ENCODE measurements at places on chromosomes 3 and 15.

DNA sequence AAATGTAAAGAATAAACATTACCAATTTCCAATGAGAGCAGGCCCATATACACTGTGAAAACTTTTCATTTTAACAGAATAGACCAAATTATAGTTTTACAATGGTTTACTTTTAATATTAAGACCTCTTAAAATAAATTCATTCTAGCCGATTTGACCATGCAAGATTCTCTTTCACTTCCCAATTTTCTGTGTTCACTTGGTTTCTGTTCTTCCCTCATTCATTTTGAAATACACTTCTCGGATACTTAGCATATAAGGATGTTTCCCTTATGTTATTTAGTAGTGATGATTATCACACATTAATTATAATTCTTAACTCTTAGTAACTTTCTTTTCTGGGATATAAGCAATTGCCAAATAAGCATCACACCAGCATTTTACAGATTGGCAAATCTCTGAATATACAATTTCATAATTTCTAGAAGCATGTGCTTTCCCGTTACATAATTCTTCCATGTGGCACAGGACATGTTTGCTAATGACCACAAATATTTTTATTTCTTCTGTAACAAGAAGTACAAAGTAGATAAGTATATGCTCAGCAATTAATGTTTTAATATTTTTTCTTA, 13.9 kb downstream of the OR5H15 start:
- no peak for DNase-seq

- no peak for DNase-seq
Measured at GRCh38 chr3:185188816-185189215, 36.0 kb upstream of the C3orf70 start.

DNA sequence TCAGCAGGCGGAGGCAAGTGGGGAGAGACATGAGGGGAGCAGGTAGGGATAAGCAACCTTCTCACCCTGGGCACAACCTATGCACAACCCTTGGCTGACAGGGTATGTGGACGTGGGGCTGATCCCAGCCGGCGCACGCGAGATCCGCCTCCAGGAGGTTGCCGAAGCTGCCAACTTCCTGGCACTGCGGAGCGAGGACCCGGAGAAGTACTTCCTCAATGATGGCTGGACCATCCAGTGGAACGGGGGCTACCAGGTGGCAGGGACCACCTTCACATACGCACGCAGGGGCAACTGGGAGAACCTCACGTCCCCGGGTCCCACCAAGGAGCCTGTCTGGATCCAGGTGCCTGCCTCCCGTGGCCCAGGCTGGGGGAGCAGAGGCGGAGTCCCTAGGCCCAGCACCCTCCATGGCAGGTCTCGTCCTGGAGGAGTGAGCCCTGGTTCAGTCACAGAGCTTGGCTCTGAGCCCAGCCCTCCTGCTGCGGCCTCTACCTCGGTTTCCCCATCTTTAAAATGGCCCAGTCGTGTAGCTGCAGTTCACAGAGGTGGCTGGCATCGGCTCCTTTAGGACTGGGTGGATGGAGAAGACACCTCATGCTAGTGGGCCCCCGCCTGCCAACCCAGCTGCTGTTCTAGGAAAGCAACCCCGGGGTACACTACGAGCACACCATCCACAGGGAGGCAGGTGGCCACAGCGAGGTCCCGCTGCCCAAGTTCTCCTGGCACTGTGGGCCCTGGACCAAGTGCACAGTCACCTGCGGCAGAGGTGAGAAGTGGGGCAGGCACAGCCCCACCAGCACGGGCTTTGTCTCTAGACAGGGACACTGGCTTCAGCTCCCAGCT, 96.0 kb downstream of the TBC1D2B start:
- DNase-seq: no peak

- DNase-seq: no peak
Measured at GRCh38 chr15:61794276-61794675, 266.0 kb downstream of the VPS13C start.

GRCh38 chr3:187066228-187066995, 72.9 kb downstream of the RPL39L start:
- no peak for DNase-seq

DNA sequence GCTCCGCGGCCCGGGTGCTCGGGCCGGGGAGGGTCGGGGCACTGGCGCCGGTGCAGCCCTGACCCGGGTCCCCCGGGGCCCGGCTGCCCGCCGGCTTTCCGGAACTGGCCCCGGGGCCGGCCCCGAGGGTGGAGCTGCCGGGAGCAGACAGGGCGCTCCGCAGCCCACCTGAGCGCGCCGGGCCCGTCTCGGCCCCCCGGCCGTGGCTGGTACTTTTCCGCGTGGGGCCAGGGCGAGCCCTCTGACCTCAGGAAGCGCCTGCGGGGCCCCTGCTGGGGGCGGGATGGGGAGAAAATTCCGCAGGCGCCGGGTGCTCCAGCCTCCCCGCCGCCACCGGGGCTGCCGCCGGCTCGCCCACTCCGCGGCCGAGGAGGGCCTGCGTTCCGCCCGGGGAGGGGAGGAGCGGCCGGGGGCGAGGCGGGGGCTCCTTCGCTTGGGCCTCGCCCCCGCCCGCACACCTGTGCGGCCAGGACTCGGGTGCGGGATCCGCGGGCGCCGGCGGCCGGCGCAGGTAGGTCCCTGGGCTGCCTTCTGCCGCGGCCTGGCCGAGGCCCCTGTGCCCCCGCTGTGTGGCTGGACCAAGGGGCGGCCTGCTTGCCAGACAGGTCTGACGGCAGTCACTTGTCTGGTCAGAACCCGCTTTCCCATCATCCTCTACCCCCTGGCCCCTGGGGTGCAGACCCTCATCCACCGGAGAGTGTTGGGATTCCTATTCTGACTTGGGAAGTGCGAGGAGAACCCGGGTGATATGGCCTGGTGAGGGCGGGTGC, 3.5 kb downstream of the FURIN start:
- DNase-seq: no peak

GRCh38 chr3:157475921-157476414, 27.2 kb downstream of the VEPH1 start:
- no peak for DNase-seq

- no peak for DNase-seq
Measured at GRCh38 chr15:89293012-89293411, 41.6 kb downstream of the POLG start.

DNA sequence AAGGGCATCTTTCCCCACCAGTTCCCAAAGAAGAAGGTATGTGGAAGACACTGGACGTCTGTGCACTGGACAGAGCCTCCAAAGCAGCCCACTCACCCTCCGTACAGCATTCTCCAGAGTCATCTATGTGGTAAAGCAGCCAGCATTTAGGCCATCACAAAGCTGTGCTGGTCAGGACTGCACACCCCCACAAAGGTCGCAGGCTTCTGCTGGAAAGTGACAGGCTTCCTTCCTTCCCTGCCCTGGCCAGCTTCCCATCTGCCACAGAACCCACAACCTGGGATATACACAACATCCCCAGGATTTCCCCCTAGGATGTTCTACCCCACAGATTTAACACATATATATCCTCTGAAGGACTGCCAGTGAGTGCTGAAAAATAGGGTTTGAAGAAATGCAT, 64.6 kb upstream of the GALNT15 start:
- DNase-seq: no peak

DNA sequence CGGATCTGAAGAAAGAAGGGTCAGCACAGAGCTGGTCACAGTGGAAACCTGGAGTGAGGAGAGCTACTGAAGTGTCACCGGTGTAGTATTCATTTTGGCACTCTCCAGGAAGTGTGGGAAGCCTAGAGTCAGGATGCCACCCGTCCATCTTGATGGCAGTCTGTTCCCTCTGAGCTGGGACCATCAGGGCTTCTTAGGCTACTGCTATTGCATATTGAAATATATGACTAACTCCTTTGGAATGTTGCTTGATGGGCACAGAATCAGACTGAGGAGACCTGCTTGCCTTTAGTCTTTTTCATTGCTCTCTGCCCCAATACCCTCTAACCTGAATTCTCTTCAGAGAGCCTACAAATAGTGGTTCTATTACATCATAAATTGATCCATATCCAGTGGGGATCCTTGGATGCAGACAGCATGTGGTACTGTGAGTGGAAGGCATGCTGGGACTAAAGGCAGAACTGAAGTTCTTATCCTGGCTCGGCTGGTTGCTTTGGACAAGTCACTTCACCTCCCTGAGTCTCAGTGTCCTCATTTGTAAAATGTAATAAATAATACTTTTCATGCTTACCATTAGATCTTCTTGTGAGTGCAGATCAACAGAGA, 143.5 kb downstream of the PDE8A start:
- no peak for DNase-seq

GRCh38 chr3:196458063-196458462, 25.8 kb upstream of the UBXN7 start:
- no peak for DNase-seq

DNA sequence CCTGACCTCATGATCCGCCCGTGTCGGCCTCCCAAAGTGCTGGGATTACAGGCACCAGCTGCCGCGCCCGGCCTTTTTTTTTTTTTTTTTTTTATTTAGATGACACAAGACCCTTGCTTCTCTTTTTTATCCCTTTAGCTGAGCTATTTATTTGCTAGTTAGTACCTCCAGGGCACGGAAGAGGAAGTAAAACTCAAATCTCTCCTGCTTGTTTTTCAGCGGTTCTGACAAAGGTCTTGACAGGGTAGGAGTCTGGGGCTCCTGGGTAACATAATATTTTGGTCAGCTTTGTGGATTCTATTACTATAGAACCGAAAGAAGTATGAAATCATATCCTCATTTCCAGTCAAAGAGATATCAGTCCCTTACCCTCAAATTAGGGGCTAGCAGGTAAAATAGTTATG, 44.0 kb upstream of the ETV5 start:
- DNase-seq: no peak

- DNase-seq: no peak
Measured at GRCh38 chr15:44545913-44546802, 9.2 kb downstream of the EIF3J start.

- DNase-seq: no peak
Measured at GRCh38 chr3:147940405-147941193, 531.4 kb downstream of the ZIC1 start.

DNA sequence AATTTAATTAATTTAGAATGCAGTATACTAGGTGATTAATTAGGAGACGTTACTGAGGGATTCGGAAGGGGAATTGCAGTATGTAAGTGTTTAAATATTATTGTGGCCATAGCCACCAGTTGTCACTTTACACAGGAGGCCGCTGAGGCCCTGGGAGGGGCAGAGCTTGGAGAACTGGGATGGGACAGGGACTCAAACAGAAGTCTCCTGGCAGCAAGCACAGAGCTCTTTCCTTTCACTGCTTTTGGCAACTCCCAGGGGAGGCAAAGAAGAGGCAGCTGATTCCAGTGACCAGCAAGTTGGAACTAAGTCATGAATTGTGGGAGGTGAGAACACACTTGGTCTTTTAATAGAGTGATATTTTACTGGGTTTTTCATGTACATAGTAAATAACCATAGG, 248.6 kb downstream of the RPLP1 start:
- no peak for DNase-seq

- no peak for DNase-seq
Measured at GRCh38 chr15:76470691-76471090, 134.1 kb downstream of the ISL2 start.

- DNase-seq: no peak
Measured at GRCh38 chr3:154728285-154728684, 298.3 kb upstream of the GPR149 start.

DNA sequence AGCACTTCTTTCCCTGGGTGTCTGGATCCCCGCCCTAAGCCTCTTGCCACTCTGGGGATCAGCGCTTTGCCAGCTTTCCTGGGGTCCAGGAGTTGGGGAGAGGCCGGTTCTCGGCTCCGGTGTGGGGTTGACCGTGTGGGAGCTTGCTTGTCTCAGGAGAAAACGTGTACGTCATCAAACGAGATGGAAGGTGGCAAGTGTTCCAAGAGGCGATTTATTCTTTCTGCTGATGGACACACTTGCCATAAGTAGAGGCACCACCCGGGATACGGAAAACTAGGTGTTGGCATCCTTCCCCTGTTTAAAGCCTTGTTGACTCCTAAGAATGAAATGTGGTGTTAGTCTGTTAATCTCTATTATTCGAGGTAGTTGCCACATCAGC, 295 bp downstream of the ZWILCH start:
- DNase-seq: no peak

- no peak for DNase-seq
Measured at GRCh38 chr15:52870015-52870414, 79.9 kb upstream of the ONECUT1 start.

DNA sequence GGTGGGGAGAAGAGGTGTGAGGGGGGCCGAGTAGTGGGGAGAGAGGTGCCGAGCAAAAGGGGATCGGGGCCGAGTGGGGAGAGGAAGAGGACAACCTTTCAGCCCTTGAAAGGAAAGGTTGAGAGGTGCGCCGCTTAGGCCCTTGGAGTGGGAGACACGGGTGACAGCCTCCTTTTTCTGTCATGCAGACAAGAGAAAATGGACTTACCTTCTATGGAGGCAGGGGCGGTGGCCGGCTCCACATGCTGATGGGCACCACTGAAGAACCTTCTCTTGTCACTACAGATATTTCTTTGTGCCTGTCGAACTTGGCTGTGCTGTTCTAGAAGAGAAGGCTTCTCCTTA, 421 bp downstream of the KLHL18 start:
- DNase-seq: peak; percentile 17

GRCh38 chr15:88725305-88726210, 77.7 kb upstream of the ACAN start:
- DNase-seq: no peak

DNA sequence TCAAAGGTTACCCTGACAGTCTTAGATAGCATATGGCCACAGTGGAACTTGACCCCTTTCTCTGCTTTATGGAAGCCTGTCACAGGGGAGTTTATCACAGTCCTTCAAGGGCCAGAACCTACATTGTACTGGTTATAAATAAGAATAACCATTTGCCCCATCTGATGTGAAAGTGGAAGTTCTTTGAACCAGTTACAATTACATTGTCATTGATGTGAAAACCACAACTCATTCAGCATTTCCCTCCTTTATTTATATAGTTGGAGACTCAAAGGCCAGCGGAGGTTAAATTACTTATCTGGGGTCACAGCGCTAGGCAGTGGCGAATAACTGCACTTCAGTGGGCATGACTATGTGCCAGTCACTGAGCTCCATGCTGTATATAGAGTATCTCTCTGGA, 60.5 kb upstream of the TBC1D5 start:
- no peak for DNase-seq

GRCh38 chr3:114104414-114104813, 47.9 kb downstream of the QTRT2 start:
- no peak for DNase-seq

- no peak for DNase-seq
Measured at GRCh38 chr3:103048068-103048722, 613.4 kb downstream of the ZPLD1 start.

- no peak for DNase-seq
Measured at GRCh38 chr3:173021547-173022185, 119.4 kb downstream of the SPATA16 start.

Measured in neural crest cell (in vitro differentiated cells).